GM04504 (cell line): ENCODE measurements at places on chromosomes 3 and 15.

DNA sequence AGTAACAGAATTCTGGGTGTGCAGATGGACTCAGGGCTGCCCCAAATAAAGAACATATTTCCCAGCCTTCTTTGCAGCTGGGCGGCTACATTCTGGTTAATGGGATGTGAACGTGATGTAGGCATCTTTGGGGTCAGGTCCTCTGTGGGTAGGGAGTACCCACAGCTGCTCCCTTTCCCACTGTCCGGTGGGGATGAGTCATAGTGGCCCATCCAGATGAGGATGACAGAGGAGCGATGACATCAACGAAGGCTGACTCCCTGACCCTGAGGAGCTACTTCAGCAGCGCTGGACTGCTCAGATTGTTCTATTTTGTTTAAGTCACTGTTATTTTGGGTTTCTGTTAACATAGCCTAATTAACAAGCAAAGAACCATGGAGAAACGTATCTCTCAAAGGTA, 38.0 kb downstream of the SRPRB start:
- no peak for DNase-seq

GRCh38 chr3:29514170-29514569, 233.3 kb downstream of the RBMS3 start:
- DNase-seq, result no peak

DNA sequence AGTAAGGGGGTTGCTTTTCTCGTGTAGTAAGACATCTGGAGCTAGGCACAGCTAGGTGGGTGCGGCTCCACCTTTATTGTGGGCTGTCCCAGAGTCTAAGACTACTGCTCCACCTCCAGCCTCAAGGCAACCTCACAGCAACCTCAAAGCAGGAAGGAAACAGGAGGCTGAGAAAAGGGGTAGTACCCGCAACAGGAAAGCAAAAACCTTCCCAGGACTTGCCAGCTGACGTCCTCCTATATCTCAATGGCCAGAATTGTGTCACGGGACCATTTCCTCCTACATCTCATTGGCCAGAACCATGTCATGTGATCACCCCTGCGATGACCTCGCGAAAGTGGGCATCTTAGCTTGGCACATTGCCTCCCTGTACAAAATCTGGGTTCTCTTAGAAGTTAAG, 4.3 kb upstream of the GPR160 start:
- DNase-seq, result no peak

GRCh38 chr3:61627768-61628185, 66.4 kb downstream of the PTPRG start:
- peak; percentile 80 for DNase-seq

DNA sequence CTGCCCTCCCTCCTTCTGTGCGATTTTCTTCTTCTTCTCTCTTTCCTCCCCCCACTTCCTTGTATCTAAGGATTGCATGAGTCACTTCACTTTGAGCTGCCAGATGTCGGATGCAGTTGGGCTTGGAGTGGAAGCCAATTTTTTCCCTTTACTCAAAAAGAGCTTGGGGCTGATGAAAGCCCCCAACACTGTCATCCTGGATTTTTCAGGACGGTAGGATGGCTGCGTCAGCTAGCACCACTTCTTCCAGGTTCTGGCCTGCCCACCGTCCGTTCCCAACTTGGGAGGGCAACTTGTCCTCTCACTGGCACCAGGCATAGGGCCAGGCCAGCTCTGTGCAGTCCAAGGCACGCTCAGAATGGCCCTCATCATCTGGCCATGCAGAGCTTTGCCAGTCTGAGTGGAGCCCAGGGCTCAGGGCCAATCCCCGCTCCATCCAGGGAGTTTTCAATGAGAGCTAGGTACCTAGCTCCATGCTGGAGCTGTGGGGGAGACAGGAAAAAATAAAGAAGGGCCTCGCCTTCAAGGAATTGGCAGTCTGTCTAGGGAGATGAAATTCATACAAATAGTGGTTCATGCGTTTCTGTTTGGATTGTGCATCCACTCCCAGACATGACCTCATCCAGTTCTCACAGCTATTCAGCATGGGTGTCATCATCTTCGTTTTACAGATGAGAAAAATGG, 47.7 kb upstream of the INSYN1 start:
- peak; percentile 82 for DNase-seq

GRCh38 chr3:191051037-191051436, 148.0 kb upstream of the OSTN start:
- DNase-seq, result no peak
